Stimulated activated CD4-positive, alpha-beta T cell treated with anti-CD3 and anti-CD28 coated beads, Interleukin-2, amount 100 ng/mL, for 4 hours (primary cell): ENCODE measurements at places on chromosomes 16 and 17.
A peak's percentile ranks its signal among the peaks of the same experiment; 100 is the strongest.

DNA sequence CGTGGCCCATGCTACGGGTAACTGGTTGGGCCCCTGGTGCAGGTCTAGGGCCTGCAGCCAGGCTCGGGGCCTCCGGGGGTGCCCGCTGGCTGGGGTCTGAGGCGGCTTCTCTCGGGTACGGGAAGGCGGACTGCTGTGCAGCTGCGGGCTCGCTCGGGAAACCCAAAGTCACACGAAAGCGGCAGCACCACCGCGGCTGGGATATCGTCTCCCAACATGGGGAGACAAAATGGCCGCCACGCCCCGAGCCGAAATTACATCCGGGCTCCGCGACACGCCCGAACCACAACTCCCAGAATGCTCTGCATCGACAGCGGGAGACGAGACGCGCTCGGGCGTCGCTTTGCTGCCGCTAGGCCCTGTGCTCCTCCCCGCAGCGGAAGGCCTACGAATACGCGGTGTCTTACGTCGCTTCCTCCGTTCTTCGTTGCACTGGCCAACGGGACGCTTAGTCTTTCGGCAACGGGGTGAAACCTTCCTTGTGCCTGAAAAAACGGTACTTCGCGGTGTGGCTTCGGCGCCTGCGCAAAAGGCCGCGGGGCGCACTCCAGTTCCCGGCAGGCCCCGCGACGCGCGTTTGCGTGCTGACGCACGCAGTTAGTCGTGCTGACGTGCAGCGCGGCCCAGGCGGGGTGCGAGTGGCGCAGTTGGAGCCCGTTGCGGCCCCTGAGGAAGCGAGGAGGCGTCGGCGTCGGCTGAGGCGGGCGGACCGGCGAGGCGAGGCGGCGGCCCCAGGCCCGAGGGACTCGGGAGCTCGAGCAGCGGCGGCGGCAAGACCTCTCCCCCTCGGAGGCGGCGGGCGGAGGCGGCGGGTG, at the start of gene SRRM2:
TSS of gene SRRM2 (plus strand) at position 604 of the 815 bp plus-strand sequence. CDS start 3,727 bp downstream, outside the sequence.
- DNase-seq = peak; percentile 88

GRCh38 chr17:78114831-78115723, 13.5 kb downstream of the TMC6 start:
- DNase-seq = no peak

GRCh38 chr16:2883458-2883908, 468 bp downstream of the FLYWCH2 start:
- DNase-seq = no peak

- DNase-seq = no peak
These were observed 312.5 kb downstream of the MAF start for GRCh38 chr16:79288066-79288465.

- DNase-seq = no peak
These were observed 460.0 kb downstream of the TOX3 start for GRCh38 chr16:52086901-52087300.

DNA sequence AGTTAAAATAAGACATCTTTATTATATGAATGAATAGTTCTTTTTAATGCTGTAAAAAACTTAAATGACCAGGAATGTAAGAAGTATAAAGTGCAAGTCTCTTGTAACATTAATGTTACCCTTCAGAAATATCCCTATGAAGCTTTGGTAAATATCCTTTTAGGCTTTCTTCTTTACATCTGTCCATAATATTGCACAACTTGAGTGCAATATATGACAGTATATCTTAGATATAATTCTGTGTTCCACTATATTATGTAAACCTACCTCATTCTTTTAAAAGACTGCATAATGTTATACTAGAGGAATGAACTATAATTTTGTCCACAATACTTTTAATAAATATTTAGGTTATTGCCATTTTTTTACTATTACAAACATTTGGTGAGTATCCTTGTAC, 81.1 kb downstream of the EFCAB13 start:
- DNase-seq = no peak

GRCh38 chr16:88195911-88196465, 186.8 kb upstream of the ZNF469 start:
- DNase-seq = no peak

- no peak for DNase-seq
These were observed 2.2 kb upstream of the ATP6V0A1 start for GRCh38 chr17:42456223-42457106.

GRCh38 chr17:73064084-73064938, 28.2 kb downstream of the SLC39A11 start:
- DNase-seq = no peak

DNA sequence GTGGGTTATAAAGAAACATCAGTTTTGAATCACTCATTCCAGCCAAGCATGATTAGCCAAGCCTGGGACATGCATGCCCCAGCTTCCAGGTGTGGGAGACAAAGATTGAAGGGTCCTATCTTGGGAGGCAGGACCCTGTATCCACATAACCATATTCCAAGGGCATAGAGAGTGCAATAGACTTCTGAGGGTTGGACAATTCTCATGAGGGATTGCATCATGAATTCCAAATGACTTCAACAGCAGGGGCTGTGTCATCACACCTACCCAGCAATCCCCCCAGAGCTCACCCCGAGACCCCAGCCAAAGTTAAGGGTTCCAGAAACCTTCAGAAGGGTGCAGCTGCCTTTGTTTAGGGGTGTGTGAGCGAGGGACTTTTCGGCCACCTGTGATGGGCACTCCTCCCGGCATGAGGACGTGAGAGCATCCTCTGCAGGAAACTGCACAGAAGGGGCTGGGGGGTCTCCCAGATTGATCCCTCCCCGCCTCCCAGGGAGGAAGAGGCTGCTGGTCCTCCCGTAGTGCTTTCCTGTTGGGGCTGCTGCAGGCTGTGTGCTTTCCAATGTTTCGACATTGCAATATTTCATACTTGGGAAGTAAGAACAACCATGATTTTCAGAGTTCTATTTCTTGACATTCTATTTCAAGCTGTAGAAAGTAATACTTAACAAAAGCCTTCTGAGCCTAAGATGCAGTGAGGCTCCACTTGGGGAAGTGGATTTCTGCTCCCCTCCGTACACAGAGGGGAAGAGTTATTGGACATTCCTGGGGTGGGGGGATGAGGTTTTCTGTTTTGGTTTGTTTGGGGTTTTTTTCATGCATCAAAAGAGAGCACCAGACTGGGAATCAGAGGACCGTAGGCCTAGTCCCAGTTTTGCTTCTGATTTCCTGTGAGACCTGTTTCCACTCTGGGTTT, 13.3 kb upstream of the PITPNM3 start:
- DNase-seq = no peak

- DNase-seq = no peak
These were observed 4.7 kb downstream of the SLC22A31 start for GRCh38 chr16:89195521-89196171.

- peak; percentile 6 for DNase-seq
These were observed at the start of gene RPRML for GRCh38 chr17:46979147-46979863. Gene RPRML, minus strand, starts transcription at chr17:46979253. Its CDS starts 246 bp downstream, at chr17:46979007.

GRCh38 chr17:42062681-42063080, 12.3 kb upstream of the C17orf113 start:
- no peak for DNase-seq

GRCh38 chr16:79810449-79811189, 210.1 kb upstream of the MAF start:
- no peak for DNase-seq

GRCh38 chr17:68035131-68035522, 408 bp upstream of the KPNA2 start:
- peak; percentile 86 for DNase-seq

- DNase-seq = no peak
These were observed 29.7 kb downstream of the USP31 start for GRCh38 chr16:23119570-23119969.

DNA sequence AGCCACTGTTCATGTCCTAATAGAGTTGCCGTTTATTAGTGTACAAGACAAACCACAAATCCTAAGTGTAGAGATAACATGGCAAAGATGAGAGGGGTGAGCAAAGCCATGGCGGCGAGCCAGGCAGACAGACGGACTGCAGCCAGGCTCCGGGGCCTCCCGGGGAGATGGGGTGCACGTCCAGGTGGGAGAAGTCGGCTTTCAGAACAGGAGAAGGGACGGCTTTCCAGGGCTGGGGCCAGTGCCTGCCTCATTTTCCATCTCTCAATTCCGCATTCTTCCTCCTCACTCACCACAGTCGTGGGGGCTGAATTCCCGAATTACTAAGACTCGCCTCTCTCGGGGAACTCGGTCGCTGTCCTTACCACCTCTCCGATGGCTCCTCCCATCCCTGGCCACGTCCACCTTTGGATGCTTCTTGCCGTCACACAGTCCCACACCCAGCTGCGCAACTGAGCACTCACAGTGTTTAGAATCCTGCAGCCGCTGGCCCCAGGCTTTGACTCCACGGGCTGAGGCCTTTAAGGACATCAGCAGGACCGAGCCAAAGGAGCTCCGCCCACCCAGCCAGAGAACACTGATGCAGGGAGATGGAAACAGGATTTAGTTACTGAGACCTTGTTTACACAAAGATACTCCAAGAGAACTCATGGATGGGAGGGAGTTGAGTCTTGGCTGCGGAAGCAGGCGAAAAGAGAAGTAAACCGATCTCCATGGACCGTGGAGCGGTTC, 59.7 kb downstream of the RNF112 start:
- DNase-seq = no peak

- no peak for DNase-seq
These were observed 15.5 kb downstream of the HS3ST6 start for GRCh38 chr16:1902547-1903219.

DNA sequence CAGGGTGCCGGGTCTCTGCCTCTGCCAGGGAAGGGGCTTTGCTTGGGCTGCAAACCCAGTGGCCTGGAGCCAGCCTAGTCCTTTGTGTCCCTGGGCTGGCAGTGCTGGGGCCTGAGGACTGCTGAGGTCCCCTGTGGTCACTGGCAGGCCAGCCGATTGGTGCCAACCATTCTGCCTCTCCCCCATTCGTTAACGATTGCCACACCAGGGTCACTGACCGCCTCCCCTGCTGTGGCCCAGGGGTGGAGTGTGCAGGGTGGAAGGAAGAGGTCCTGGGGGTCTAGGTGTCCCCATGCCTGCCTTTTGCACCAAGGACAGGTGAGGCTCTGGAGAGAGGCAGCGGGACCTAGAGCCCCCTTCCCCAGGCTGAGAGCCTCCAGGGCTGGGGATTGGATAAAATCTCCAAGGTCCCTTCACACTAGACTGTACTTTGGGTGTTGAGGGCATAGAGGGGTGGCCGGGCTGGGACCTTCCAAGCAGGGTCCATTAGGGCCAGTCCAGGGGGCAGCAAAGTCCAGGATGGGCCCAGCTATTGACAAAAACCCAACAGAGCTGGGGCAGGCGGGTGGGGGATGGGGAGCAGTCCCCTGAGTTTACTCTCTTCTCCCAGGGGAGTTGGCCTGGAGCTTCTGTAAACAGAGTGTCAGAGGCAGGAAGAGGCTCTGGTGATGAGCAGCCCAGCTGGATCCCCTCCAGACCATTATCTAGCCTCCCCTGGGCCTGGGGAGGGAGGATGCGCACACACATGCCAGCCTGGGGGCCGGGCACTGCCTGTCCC, 1.1 kb downstream of the VASN start:
- DNase-seq = no peak

- DNase-seq = no peak
These were observed 38.2 kb downstream of the GPRC5B start for GRCh38 chr16:19846436-19846835.

DNA sequence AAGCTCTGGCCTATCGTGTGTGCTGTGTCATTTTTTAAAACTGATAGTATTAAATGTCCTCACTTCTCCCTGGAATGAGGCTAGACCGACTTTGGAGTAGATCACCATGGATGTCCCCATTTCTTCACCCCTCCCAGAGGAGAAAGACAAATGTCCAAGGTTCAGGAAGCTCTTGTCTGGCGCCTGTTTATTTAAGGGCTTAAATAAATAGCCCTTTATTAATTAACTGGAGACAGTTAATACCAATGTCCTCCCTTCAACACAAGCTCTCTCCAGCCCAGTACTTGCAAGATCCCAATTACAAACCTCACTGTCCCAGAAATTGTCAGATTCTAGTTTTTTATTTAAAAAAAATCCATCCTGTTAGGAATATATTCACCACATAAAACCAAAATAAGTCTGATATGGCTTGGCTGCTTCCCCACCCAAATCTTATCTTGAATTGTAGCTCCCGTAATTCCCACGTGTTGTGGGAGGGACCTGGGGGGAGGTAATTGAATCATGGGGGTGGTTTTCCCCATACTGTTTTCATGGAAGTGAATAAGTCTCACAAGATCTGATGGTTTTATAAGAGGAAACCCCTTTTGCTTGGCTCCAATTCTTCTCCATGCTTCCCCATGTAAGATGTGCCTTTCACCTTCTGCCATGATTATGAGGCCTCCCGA, 344.4 kb downstream of the SHISA9 start:
- DNase-seq = no peak

GRCh38 chr17:28199115-28199514, 119.9 kb upstream of the TMEM97 start:
- no peak for DNase-seq
